ENCODE measurements at places on chromosomes 2 and 18. TPM values are rescaled to one million over a fixed set of nuclear protein-coding genes. Genes with fewer than 3 reads are reported as not detected.

Gene STAT4
- 27.3 TPM for total RNA-seq

GRCh38 chr18:73980289-73980979, 167.2 kb downstream of the FBXO15 start:
- H3K4me3 ChIP-seq: no peak overlapping the region
- H3K27ac ChIP-seq: no peak overlapping the region
- no peak for DNase-seq
- no peaks in the 10 kb centered on the region for H3K36me3 ChIP-seq

DNA sequence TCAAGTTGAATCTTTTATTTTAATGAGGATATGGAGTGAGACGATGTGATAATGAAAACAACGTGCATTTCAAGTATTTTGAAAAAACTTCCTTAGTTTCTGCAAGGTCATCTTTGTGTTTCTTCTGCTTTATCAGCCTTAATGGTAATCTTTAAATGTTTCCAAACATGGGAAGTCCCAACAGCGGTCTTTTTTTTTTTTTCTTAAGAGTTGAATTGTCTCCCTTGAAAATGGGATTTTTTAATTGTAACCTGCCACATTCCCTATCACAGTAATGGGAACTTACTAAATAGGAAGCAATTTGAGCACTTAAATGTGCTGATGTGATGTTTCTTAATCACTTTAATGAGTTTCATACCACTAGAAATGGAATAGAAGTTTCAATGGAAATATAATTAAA, 45.8 kb downstream of the ATIC start:
- H3K27ac ChIP-seq: no peak overlapping the region
- peaks cover 17% of the 10 kb centered on the region for H3K36me3 ChIP-seq
- no peaks in the 10 kb centered on the region for H3K4me1 ChIP-seq

GRCh38 chr2:55842046-55842445, 81.5 kb downstream of the EFEMP1 start:
- no peaks in the 10 kb centered on the region for H3K4me1 ChIP-seq
- no peak overlapping the region for H3K4me3 ChIP-seq
- no peaks in the 10 kb centered on the region for H3K27me3 ChIP-seq
- no peak overlapping the region for H3K27ac ChIP-seq
- H3K36me3 ChIP-seq: no peaks in the 10 kb centered on the region
- DNase-seq: no peak

DNA sequence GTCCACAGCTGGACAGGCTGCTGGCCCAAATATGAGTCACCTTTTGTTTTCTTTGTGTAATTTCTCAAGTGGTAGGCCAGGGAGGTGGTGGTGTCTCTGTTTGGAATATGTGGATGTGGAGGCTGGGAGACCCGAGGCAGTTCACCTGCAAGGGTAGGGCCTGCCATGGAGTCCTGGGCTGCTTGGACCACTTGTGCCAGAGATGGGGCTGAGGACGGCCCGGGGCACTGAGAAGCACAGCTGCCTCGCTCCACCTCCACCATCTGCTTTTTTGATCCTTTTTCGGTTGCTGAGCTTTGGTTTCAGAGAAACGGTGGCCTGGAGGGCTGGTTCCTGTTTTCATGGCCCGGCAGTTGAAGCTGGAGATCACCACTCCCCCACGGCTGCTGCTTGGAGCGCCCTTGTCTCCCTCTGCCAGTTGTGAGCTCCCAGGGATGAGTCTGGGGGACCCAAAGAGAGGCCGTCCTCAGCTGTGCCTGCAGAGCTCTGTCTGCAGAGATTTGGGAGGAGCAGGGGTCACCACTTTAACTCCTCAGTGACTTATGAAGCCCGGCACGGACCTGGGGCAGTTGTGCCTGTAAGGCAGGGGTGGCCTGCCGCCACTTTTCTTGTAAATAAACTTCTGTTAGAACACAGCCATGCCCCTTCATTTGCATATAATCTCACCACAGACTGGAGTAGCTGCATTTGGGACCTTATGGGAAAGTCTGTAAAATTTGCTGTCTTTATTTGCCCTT, 67.6 kb upstream of the MCFD2 start:
- peak; percentile 68 for DNase-seq
- peaks cover 14% of the 10 kb centered on the region for H3K36me3 ChIP-seq
- peak overlapping the region; percentile 58 for H3K27ac ChIP-seq
- no peak overlapping the region for H3K4me3 ChIP-seq
- H3K27me3 ChIP-seq: no peaks in the 10 kb centered on the region

Gene SATB2
- total RNA-seq: 1.0 TPM

DNA sequence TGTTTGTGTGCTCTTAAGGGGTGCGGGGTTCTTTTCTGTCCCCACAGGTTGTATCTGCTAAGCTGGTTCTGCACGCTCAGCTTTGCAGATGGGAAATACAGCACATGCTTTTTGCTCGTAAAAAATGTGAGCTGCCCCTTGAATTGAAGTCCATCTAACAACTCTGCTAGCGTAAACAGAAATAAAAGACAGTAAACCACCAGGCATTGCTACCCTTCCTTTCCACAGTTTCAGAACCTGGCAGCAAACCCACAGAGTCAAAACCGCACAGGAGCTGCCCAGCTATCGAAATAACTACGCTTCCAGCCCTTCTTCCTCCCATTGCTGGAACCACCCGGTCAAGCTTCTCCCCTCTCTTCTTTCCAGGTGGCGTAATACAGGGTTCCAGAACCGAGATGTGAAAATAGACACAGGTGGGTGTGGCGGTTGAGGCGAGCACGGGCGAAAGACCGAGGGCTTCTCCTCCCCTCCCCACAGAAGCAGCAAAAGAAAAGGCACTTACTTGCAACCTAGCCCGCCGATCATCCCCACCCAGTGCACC, 479 bp downstream of the SCN9A start:
- H3K27ac ChIP-seq: no peak overlapping the region
- no peaks in the 10 kb centered on the region for H3K27me3 ChIP-seq
- no peaks in the 10 kb centered on the region for H3K4me1 ChIP-seq
- H3K36me3 ChIP-seq: no peaks in the 10 kb centered on the region

DNA sequence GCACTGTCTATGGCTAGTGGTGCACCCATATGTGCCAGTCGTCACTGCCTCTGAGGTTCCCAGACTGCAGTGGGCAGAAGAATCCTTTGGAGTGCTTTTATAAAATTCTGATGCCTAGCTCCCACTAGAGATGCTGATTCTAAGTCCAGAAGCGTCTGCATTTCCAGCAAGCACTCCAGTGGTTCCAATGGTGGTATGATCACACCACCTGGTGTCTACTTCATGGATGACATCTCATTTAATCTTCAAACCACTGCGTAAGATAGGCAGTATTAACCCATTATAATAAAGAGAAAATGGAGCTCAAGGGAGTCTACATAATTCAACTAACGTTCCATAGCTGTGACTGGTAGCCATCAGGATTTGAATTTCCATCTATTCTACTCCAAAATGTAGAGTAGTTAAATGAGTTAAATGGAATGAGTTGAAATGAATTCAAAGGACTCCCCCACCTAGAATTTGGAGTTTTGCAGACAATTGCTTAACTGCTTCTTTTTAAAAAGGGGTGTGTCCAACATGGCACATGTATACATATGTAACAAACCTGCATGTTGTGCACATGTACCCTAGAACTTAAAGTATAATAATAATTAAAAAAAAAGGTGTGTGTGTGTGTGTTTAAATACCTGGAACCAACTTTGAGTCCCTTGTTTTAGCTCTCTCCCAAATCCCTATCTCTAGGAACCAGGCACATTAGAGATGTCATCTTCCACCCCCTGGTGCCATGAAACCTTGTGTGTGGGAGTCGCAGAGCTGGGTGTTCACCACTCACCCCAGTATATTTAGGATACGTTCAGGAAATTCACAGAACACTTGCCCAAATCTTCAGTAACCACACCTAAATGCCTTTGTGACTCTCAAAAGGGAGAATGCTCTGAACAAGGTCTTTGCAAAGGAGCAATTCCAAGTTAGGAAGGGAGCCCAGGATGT, 14.1 kb downstream of the LAMA3 start:
- H3K4me1 ChIP-seq: no peaks in the 10 kb centered on the region
- H3K36me3 ChIP-seq: no peaks in the 10 kb centered on the region
- no peak overlapping the region for H3K4me3 ChIP-seq
- DNase-seq: no peak
- H3K27me3 ChIP-seq: no peaks in the 10 kb centered on the region

DNA sequence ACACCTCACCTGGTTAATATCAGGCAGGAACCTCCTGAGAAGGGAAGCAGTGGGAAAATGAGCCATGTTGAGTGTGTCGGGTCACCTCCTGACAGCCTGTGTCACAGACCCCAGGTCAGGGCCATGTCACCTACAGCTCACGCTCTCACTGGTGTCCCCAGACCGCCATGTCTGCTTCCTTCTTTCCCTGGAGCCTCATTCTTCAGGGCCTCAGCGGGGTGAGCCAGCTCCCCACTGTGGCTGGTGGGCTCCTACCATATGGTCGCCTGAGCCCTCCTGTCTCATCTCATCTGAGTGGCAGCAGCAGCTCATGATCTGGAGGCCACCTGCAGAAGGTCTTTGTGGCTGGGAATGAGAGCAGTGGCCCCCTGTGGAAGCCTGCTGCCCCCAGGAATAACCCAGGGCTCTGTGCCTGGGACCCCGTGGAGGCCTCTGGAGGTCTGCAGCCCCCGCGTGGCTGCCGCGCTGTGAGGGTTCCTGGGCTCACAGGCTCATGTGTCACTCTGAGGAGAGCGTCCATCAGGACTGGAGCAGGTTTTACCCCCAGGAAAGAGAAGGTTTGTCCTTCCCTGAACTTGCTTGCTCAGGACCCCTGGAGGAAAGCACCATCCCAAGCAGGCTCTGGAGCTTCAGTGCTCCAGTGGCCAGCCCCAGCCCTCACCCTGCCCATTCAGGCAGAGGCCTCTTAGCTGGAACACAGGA, 56.4 kb downstream of the FAM168B start:
- no peaks in the 10 kb centered on the region for H3K36me3 ChIP-seq
- peak; percentile 18 for DNase-seq
- H3K27me3 ChIP-seq: no peaks in the 10 kb centered on the region
- no peak overlapping the region for H3K4me3 ChIP-seq

Gene FASTKD2
- 45.5 TPM for total RNA-seq

DNA sequence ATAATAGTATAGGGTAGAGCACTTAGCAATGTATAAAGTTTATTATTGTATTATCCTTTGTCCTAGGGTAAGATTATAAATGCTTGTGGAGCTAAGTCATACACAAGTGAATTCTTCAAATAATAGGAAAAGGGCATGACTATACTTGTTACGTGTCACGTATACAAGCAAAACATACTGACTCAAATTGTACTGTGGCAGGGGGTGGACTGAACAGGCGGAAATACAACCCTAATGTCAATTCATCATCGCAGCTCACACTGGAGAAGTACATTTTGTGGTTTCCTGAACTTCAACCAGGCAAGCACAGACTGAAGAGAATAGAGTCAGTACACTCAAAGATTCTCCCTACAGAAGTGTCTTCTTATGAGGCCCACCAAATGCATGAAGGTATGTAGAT, 201.0 kb downstream of the MBD2 start:
- H3K4me1 ChIP-seq: no peaks in the 10 kb centered on the region
- no peak overlapping the region for H3K27ac ChIP-seq
- no peaks in the 10 kb centered on the region for H3K27me3 ChIP-seq
- no peaks in the 10 kb centered on the region for H3K36me3 ChIP-seq
- DNase-seq: no peak

GRCh38 chr2:197136452-197136851, 174.1 kb downstream of the ANKRD44 start:
- H3K36me3 ChIP-seq: no peaks in the 10 kb centered on the region
- no peaks in the 10 kb centered on the region for H3K27me3 ChIP-seq
- no peaks in the 10 kb centered on the region for H3K4me1 ChIP-seq
- H3K4me3 ChIP-seq: no peak overlapping the region
- no peak overlapping the region for H3K27ac ChIP-seq

- H3K27ac ChIP-seq: no peak overlapping the region
- no peak overlapping the region for H3K4me3 ChIP-seq
- no peaks in the 10 kb centered on the region for H3K27me3 ChIP-seq
- no peak for DNase-seq
Observed at GRCh38 chr2:232802091-232802490, 25.7 kb upstream of the KCNJ13 start.

DNA sequence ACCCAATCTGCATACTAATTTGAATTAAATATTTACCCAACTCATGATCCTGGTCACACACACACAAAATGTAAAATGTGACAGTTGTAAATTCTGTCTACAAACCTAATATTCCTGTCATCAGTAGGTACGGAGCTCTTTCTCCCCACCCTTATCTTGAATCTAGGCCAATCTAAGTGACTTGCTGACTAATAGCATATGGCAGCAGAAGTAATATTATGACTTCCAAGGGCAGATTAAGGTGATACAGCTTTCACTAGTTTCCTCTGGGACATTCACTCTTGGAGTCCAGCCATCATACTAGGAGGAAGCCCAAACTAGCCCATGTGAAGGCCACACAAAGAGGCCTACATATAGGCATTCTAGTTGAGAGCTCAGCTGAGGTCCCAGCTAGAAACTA, 89.4 kb downstream of the TMEM131 start:
- no peak for DNase-seq
- no peaks in the 10 kb centered on the region for H3K36me3 ChIP-seq
- no peak overlapping the region for H3K27ac ChIP-seq
- H3K4me3 ChIP-seq: no peak overlapping the region

DNA sequence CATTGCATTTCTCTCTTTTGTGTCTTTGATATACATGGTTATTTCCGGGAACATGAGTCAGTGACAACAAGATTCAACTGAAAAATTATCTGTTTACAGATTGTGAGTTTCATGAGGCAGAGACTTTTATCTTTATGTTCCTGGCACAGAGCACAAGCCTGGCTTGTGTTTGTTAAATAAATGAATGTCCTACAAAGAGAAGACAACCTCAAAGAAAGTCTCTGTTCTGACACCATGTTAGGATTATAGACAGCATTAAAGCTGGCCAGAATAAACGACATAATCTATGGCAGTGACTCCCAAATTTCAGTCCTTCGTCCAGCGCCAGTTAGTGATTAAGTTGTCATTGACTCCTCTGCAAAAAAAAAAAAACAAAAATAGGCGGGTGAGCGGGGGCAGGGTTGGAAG, 97.4 kb upstream of the DNAJC10 start:
- no peaks in the 10 kb centered on the region for H3K27me3 ChIP-seq
- no peak overlapping the region for H3K27ac ChIP-seq
- no peaks in the 10 kb centered on the region for H3K36me3 ChIP-seq
- no peaks in the 10 kb centered on the region for H3K4me1 ChIP-seq

GRCh38 chr2:199336546-199336945, 121.2 kb downstream of the SATB2 start:
- no peak overlapping the region for H3K27ac ChIP-seq
- H3K36me3 ChIP-seq: no peaks in the 10 kb centered on the region
- H3K27me3 ChIP-seq: no peaks in the 10 kb centered on the region
- H3K4me1 ChIP-seq: no peaks in the 10 kb centered on the region

DNA sequence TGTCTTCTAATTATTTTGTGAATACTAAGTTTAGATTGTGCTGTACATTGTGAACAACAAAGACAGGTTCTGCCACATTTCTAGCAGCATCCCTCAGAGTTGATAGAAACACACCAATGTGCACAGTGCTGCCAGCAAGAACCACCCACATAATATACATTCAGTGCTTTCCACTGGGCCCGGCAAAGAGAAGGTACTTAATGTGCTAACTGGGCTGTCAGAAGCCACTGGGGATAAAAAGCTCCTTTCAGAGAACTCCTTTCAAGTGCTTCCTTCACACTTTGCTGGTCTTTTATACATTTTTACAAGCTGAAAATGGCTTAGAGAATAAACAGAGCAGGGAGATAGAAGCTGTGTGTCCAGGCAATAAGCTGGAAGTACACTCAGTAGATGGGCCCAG, 58.0 kb upstream of the CAPN13 start:
- H3K36me3 ChIP-seq: no peaks in the 10 kb centered on the region
- no peak for DNase-seq
- H3K27ac ChIP-seq: no peak overlapping the region
- no peaks in the 10 kb centered on the region for H3K4me1 ChIP-seq
- no peak overlapping the region for H3K4me3 ChIP-seq
- H3K27me3 ChIP-seq: no peaks in the 10 kb centered on the region

- H3K4me1 ChIP-seq: no peaks in the 10 kb centered on the region
- no peak for DNase-seq
- no peaks in the 10 kb centered on the region for H3K36me3 ChIP-seq
Observed at GRCh38 chr18:48151421-48152065, 221.1 kb upstream of the SMAD2 start.

Measured in right atrium auricular region (tissue), 2 donors.